ENCODE measurements at places on chromosomes 2 and 18.

GRCh38 chr2:74227646-74228045 lies 29.2 kb downstream of the MTHFD2 start:
- no peak for DNase-seq

- no peak for DNase-seq
Observed at GRCh38 chr2:113282747-113283533, 4.2 kb upstream of the PAX8 start.

GRCh38 chr2:150690870-150691269 lies 203.4 kb upstream of the RND3 start:
- no peak for DNase-seq

- DNase-seq: no peak
Observed at GRCh38 chr2:147524912-147525311, 319.9 kb upstream of the ACVR2A start.

DNA sequence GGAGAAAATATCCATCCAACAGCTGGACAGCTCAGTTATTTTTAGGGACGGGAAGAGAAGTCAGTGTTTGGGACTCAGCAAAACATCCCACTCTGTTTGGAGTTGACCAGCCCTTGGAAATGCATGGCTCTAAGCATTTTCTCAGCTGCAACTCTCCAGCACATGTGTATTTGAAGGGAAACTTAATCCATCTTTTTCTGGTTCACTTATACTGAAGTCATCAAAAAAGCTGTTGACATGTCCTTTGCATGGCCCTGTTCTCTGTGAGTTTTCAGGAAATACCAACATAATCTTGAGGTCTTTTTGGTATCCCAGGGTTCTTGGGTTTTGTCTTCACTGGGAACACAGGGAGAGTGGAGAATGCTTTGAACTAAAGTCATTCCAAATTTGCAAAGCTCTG lies 91.9 kb upstream of the CELF4 start:
- no peak for DNase-seq

DNA sequence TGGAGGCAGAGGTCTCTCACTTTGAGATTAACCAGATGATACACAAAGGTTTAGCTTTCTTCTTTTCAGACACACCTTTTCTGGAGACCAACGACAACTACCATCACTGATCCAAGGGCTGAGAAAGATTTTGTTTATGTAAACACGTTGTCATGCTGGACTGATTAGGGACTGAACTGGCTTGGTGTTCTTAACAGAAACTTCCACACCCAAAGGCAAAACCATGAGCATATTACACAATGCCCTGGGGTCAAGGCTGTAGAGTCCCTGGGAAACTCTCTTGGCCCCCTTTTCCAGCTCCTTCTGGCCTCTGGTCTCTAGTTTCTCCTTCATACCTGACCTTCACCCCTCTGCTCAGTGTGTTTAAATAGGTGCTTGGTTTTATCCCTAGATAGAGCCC lies 447.0 kb upstream of the TCF4 start:
- DNase-seq: no peak

- no peak for DNase-seq
Observed at GRCh38 chr2:125747165-125747425, 908.9 kb upstream of the GYPC start.

- DNase-seq: no peak
Observed at GRCh38 chr2:39241588-39241987, 2.2 kb downstream of the CDKL4 start.

DNA sequence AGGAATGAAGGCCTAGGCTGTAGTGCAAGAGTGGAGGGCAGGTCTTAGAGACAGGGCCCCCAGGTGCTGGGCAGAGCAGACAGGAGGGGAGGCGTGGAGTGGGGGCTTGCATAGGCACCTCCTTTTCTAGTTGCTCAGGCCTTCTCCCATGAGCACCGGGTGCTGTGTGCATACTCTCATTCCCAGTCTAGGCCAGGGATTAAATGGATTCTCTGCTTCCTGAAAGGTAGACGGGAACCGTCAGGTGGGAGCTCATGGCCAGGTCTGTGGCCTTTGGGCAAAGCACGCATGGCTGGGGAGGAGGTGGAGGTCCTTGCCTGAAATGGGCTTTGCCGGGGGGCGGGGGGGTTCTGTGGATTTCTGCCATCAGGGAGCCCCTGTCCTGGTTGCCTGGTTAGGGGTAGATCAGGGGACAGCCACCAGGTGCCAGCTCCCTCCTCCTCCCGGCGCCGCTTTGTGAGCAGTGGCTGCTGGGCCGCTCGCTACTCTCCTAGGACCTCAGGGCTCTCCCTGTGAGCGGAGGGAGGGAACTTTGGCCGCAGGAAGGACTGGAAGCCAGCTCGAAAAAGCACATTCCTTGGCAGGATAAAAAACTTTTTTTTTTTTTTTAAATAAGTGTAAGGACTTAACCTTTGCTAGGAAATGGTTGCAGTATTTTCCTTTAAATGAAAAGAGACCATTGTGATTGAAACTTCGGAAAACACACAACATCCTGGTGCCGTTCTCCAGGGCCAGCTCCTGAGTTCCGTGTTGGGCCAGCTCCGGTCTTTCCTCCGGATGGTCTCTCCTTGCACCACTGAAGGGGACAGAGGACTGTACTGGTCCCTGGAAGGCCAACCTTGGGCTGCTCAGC lies 82.8 kb upstream of the HAAO start:
- no peak for DNase-seq

DNA sequence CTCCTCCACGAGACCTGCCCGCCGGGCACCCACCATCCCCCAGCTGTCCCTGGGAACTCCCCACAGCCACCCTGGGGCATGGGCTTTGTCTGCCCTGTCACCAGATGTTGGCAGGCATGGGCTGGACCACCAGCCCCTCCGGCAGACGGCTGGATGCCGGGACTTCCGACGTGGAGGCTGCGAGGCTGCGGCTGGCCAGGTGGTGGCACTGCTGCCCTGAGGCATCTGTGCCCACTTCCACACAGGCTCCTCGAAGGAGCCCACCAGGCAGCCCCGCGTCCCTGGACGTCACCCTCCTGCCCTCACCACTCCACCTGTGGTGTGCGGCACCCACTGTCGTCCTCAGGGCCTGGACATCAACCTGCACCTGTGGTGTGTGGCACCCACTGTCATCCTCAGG lies 319.9 kb upstream of the SALL3 start:
- no peak for DNase-seq

DNA sequence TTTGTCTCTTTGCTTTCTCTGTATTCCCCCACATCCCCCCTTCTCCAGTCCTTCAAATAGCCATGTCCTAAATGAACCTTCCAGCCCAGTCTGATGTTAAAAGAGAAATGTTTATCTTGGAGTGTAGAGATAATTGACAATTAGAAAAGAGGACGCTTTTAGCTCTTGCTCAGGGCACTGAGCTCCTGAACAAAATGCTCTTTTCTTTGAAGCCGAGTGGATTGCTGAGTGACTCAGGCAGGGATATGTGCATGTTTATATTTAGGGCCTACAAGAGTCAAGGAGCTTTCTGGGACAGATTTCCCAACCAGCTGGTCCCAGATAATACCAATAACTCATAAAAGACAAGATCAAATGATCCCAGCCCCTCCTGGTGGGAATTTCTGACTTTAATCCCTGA lies 88.0 kb upstream of the SETBP1 start:
- DNase-seq: no peak

GRCh38 chr18:41461114-41461513 lies 493.9 kb upstream of the PIK3C3 start:
- DNase-seq: no peak

DNA sequence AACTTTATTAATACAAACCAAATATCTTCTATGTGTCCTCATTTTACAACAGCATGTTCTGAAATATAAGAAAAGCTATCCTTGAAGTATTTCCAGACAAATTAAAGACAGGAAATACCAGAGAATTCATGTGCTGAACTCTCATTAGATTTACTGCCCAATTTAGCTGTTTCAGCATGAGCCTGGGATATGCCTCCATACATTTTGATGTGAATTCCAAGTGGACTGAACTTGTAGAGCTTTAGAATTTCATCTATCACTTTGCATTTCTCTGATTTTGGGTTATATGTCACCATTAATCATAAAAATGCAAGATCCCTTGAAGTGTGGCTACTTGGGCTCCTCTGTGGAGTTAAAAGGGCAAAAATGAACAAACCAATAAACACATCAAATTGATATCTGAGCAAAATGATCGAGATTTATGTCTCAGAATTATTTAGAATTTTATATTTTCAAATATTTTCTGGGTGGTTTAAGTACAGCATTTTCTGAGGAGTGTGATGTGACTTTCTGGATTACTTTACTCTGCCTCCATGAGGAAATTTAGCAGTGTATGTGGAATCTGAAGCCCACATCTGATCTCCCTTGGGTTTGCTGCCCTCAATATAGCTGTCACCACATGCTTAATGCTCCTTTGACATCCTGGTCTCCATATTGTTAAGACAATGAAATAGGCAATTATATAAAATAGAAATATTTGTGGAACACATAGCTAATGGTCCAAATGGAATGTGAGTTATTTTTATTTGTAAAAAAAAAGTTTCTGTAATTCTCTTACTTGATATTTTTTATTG lies 206.6 kb upstream of the RBMS1 start:
- no peak for DNase-seq

DNA sequence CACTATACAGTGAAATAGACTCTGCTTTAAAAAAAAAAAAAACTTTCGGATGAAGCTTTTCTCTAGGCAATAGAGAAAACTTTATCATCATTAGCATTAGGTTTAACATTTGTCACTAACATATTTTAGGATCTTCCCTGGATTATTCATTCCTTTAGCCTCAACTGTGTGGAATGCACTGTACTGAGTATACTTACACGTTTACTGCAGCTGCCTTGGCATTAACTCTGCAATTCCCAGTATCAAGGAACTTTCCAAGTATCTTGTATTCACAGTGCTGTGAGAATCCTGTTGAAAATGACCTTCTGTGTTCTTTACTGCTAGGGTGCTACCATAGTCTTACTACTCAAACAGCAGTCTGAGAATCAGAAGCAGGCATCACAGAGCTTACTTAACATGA lies 328.2 kb upstream of the COL3A1 start:
- DNase-seq: no peak

DNA sequence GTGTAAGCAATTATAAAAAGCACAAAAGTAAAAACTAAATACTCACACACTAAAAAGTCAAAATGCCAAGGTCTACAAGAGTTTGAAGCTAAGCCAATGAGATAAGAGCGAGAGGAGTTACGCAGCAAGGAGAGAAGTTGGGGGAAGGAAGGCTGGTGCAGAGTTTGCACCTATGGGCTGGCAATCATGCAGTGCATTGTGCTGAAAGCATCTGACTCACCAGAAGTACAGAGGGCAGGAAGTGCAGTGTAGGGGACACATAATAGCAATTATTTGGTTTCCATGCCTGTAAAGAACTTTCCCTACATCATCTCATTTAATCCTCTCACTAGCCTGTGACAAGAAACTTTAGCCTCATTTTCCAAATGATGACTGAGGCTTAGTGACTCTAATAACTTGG lies 142.7 kb upstream of the KYNU start:
- DNase-seq: no peak

- DNase-seq: no peak
Observed at GRCh38 chr18:4551001-4551360, 95.9 kb upstream of the DLGAP1 start.

GRCh38 chr18:75916624-75916982 lies 489.1 kb upstream of the SMIM21 start:
- no peak for DNase-seq

DNA sequence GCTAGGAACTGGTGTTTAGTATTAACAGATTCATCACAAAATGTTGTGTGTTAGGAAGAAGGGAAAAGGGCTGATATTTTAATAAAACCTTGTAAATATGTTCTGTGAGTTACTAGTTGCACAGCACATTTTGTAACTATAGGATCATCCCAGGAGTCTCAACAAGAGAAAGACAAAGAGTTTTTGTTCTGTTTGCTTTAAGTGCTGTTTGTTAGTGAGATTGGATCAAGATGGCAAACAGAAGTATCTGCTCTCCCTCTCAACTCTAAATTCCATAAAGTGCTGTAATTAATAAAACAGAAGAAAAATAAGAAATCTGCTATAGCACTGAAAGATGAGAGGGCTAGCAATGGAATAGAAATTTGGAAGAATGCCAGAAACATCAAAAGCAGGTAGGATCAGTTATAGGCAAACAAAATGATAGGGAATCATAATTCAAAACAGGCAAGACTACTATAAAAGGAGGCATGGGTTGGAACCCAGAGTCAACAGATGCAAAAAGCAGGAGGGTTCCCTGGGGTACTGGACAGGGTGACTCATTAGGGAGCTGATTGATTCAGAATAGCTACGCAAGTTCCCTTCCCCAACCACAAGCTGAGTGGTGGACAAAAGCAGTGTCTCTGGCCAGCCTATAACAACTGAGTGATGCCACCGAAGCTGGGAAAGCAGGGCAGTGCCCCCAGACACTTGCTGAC lies 75.8 kb downstream of the DYNC1I2 start:
- DNase-seq: no peak

DNA sequence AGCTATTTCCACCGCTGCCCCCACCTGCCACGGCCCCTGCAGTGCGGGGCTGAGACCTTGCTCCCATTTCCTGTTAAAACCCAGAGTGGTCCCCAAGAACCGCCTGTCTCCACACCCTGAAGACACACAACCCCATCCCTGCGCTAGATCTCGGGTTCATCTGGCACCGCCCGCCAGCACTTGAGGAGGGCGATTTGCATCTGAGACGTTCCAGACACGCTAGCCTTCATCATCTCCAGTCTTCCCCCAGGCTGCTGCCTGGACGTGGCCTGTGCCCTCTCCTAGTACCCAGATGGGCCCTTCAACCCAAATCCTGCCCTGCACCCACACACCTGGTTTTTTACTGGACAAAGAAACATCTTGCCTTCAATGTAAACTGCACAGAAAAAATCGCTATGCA lies 49.8 kb downstream of the SLC66A2 start:
- DNase-seq: no peak

- no peak for DNase-seq
Observed at GRCh38 chr2:204583773-204584172, 38.5 kb downstream of the PARD3B start.

DNA sequence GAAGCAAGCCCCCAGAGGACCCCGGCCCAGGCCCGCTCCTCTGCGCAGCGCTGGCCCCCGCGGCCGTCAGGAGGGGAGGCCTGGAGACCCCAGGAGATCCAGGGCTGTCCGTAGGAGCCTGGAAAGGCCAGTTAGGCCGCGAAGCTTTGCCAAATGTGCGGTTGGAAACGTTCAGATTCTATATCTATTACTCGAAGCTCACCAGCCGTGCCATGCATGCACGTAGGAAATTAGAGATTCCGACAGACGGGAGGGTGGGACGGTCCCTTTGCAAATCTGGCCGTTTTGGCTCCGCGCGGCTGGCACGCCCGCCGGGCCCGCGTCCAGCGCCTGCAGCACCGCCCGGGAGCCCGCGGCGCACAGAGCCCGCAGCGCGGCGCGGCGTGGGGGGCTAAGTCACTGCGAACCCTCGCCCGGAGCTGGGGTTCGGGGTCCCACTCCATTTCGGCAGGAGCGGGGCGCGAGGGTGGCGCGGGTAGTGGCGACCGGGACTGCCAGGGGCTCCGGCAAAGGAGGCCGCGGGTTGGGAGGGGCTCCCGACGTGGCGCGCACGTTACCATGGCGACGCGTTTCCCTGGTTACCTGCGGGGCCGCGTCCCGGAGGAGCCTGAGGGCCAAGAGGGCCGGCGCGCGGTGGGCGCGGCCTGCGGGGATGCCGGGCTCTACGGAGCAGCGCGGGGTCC lies 488.6 kb upstream of the SMIM21 start:
- DNase-seq: no peak

GRCh38 chr2:230784795-230785194 lies 72.2 kb downstream of the CAB39 start:
- DNase-seq: no peak
